ENCODE measurements at places on chromosomes 3 and 15. TPM values are rescaled to one million over a fixed set of nuclear protein-coding genes. Genes with fewer than 3 reads are reported as not detected.

DNA sequence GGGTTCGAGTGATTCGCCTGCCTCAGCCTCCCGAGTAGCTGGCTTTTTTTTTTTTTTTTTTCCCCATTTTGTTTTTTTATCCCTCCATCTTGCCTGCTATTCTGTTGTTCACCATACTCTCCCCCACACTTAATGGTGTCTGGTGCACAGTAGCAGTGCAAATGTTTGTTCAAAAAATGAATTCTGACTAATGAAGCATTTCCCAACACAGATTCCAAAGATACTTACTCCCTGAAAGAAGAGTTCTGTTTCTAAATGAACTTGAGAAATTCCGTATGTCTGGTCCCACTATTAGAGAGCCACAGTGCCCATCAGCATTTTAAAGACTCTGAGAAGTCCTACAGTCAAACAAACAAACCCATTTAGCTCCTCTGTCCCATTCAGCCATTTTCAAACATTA, 9.5 kb downstream of the EDEM1 start:
- H3K4me1 ChIP-seq = peaks cover 3% of the 10 kb centered on the region
- peak overlapping the region; percentile 19 for H3K27ac ChIP-seq
- H3K36me3 ChIP-seq = peaks cover 59% of the 10 kb centered on the region
- H3K4me3 ChIP-seq = no peak overlapping the region
- no peaks in the 10 kb centered on the region for H3K27me3 ChIP-seq

- no peaks in the 10 kb centered on the region for H3K36me3 ChIP-seq
- peaks cover 4% of the 10 kb centered on the region for H3K4me1 ChIP-seq
- H3K27me3 ChIP-seq = peaks cover 62% of the 10 kb centered on the region
- peak; percentile 35 for ATAC-seq
Observed at GRCh38 chr3:48662753-48663488, at the start of gene CELSR3. Gene CELSR3, minus strand, starts transcription at chr3:48662886. Its CDS starts 252 bp downstream, at chr3:48662634.

DNA sequence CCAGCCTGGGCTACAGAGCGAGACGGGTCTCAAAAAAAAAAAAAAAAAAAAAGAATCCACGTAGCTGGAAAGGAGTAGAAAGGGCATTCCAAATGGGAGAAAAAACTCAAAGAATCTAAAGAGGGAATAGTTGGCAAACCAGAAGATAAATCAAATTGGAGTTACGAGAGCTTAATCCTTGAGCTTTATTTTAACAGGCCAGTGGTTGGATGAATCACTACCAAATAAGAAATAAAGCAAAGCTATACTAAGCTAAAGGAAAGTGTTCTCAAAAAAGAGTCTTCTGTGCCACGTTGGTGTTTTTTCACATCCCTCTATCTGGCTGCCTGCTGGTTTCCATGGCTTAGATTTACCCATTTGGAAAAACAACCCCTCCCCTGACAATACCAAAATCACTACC, 14.0 kb downstream of the VGLL4 start:
- H3K4me3 ChIP-seq = no peak overlapping the region
- peaks cover 13% of the 10 kb centered on the region for H3K4me1 ChIP-seq
- no peaks in the 10 kb centered on the region for H3K27me3 ChIP-seq
- no peaks in the 10 kb centered on the region for H3K36me3 ChIP-seq

DNA sequence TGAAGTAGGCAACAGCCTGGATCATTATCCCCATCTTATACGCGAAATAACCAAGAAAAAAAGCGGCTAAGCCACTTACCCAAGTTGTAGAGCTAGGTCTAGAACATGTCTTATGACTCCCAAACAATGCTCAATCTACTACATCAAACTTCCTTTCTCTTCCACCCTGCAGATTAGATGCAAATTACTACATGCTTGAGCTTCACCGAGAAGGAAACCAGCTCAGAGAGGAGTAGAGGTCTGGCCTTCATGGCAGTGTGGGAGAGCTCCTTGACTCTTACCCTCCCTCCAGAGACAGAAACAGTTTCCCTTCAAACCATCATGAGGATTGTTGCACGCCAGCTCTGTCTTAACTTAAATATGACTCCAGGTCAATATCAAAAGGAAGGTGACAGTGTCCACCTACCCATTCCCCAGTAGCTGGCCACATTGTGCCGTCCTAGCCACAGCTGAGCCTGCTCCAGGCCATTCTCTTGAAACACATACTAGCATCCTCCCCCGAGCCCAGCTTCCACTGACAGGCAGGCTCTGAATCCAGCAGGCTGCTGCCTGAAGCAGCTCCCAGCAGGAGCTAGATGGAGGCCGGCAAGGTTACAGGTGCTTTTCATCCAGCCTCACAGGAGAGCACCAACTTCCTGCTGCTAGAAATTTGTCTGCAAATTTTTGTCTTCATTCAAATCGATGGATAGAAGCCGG, 56.8 kb downstream of the CPN2 start:
- no peak overlapping the region for H3K27ac ChIP-seq
- ATAC-seq = no peak
- no peak overlapping the region for H3K4me3 ChIP-seq
- no peaks in the 10 kb centered on the region for H3K27me3 ChIP-seq

- no peak overlapping the region for H3K27ac ChIP-seq
- no peaks in the 10 kb centered on the region for H3K4me1 ChIP-seq
- H3K36me3 ChIP-seq = no peaks in the 10 kb centered on the region
- ATAC-seq = no peak
- H3K4me3 ChIP-seq = no peak overlapping the region
- no peaks in the 10 kb centered on the region for H3K27me3 ChIP-seq
Observed at GRCh38 chr3:69607466-69608305, 131.6 kb upstream of the MITF start.

GRCh38 chr15:100775581-100776185, 103.9 kb upstream of the ALDH1A3 start:
- H3K4me3 ChIP-seq = no peak overlapping the region
- peaks cover 11% of the 10 kb centered on the region for H3K27me3 ChIP-seq
- ATAC-seq = no peak
- H3K4me1 ChIP-seq = no peaks in the 10 kb centered on the region

- no peaks in the 10 kb centered on the region for H3K36me3 ChIP-seq
- no peaks in the 10 kb centered on the region for H3K27me3 ChIP-seq
- no peaks in the 10 kb centered on the region for H3K4me1 ChIP-seq
- no peak overlapping the region for H3K4me3 ChIP-seq
Observed at GRCh38 chr15:63350178-63350621, 31.4 kb downstream of the CA12 start.

DNA sequence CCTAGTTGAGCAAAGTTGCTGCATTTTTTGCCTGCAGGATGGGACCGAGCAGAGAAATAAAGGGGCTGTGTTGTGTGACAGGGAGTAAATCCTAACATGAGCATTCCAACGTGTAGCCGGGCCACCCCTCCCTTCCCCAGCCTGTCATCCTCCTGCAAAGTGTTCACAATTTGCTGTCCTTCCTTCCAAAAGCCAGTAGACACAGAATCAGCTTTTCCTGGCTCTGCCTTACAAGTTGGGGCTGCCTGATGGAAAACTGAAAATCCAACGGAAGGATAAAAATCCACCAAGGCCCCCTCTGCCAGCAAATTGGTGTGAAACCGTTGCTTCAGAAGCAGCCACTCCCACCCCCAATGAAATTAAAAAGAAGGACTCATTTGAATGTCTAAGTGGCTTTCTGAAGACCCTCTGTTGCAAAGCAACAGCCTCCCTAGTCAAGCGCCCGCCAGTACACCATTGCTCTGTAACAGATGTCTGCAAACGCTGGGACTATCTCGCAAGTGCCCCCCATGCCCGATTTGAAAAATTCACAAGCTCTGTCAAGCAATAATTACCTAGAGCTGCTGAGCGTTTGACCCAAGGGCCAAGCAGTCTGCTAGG, 665 bp downstream of the FRMD4B start:
- H3K4me3 ChIP-seq = peak overlapping the region; percentile 60
- no peaks in the 10 kb centered on the region for H3K36me3 ChIP-seq
- peaks cover 60% of the 10 kb centered on the region for H3K27me3 ChIP-seq
- no peak for ATAC-seq
- no peaks in the 10 kb centered on the region for H3K4me1 ChIP-seq

DNA sequence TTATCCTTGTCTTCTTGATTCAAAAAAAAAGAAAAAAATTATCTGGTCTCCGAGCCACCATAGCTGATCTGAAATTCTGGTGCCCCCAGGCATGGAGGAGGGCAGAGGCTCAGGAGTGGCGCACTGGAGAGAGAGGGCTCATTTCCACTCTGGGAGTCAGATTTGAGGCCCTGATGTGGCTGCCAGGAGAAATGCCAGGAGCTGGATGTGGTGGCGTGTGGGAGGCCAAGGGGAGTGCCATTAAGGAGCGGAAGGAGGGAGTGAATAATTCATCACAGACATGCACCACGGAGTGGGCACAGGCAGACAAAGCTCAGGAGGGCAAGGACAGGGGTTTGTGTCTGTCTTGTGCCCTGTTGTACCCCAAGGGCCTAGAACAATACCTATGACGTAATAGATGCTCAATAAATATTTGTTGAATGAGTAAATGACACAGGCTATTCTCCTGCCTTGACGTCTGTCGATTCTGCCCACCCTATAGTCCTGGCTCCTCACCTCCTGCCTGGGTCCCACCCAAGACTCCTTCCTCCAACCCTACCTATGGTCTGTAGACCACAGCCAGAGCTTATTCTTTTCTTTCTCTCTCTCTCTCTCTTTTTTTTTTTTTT, 12.0 kb upstream of the GRIP2 start:
- peaks cover 4% of the 10 kb centered on the region for H3K4me1 ChIP-seq
- H3K27ac ChIP-seq = no peak overlapping the region
- no peaks in the 10 kb centered on the region for H3K36me3 ChIP-seq
- peaks cover 63% of the 10 kb centered on the region for H3K27me3 ChIP-seq
- no peak overlapping the region for H3K4me3 ChIP-seq
- ATAC-seq = no peak

DNA sequence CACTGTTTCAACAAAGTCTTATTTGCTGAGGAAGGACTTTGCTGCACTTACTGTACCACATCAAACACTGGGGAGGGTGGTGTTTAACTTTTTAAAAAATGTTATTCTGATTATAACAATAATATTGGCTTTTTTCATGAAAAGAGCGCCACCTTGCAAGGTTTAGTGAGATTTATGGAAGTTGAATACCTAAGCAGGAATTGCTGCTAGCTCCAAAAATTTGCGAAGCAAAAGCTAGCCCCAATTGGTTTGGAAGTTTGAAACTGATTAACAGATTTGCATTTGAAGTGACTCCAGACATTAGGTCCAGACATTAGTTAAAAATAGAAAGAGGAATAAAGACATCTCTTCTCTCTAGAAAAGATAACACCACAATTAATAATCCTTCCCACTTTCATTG, 6.7 kb downstream of the ZIC1 start:
- H3K4me1 ChIP-seq = peaks cover 30% of the 10 kb centered on the region
- ATAC-seq = no peak
- no peaks in the 10 kb centered on the region for H3K36me3 ChIP-seq

DNA sequence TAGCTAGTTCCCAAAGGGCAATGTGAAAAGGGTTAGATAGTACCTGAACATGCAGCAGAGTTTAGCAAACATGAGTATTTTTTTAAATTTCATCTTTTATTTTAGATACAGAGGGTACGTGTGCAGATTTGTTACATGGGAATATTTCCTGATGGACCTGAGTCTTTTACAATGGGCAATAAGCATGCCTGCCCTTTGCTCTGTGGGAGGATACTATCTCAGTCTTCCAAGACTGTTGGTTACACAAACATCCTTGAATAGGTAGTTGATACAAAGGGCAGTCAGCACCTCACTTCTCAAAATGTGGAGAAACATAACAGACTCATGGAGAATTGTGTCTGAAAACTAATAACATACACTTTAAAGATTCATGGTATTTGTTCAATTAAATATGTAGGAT, 103.3 kb downstream of the GOLIM4 start:
- H3K27ac ChIP-seq = no peak overlapping the region
- H3K27me3 ChIP-seq = no peaks in the 10 kb centered on the region
- no peak for ATAC-seq
- H3K4me1 ChIP-seq = no peaks in the 10 kb centered on the region

DNA sequence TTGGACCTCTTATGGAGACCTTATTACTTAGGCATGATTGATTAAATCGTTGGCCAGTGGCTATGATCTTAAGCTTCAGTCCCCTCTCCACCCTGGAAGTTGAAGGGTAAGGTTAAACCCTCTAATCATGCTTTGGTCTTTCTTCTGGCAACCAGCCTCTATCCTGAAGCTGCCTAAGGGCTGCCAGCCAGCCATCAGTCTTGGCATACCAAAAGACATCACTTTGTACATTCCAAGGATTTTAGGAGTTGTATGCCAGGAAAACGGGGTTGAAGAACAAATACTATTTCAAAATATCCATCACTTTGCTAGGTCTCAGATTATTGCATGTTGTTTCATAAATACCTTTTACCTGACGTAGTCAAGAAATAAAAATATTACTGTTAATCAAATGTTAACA, 28.9 kb downstream of the UBE2E2 start:
- no peak overlapping the region for H3K4me3 ChIP-seq
- H3K27ac ChIP-seq = no peak overlapping the region
- peaks cover 4% of the 10 kb centered on the region for H3K4me1 ChIP-seq
- no peaks in the 10 kb centered on the region for H3K27me3 ChIP-seq

DNA sequence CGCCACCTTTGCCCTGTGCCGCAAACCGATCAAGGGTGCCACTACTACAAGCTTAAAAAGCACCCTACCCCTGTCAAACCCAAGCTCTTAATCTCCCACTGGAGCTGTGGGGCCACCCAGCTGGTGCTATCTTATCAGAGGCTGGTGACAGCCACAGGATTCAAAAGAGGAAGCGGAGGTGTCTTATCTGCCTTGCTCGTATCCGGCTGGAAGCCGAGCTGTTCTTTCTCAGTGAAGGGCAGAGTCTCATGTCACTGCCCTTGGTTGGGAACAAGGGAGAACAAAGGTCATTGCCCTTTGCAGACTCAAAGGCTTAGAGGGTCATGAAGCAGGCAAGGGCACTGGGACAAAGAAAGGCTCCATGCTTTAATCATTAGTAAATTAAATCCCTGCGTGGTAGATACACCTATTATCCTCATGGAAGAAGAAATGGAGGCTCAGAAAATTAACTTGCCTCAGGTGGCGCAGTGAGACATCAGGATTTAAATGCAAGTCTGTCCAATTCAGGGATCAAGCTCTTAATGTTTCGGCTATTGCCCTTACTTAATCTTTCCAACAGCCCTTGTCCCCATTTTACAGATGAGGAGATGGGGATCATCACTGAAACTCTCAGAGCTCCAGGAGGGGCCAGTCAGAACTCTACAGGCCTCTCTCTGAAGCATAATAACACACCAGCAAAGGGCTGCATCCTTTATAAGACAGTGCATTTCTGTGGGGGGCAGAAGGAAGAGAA, 360.0 kb upstream of the PROK2 start:
- peaks cover 7% of the 10 kb centered on the region for H3K4me1 ChIP-seq
- H3K36me3 ChIP-seq = no peaks in the 10 kb centered on the region
- no peak overlapping the region for H3K4me3 ChIP-seq

- H3K36me3 ChIP-seq = no peaks in the 10 kb centered on the region
- peaks cover 11% of the 10 kb centered on the region for H3K4me1 ChIP-seq
- ATAC-seq = no peak
- H3K4me3 ChIP-seq = no peak overlapping the region
Observed at GRCh38 chr3:41024031-41024836, 175.1 kb upstream of the CTNNB1 start.

The ULK3 gene
- 51.8 TPM for total RNA-seq

The LCTL gene
- total RNA-seq = not detected

The GOLGA6D gene
- total RNA-seq = not detected

The ADAMTS7 gene
- total RNA-seq = 4.7 TPM

The GPR176 gene
- 11.8 TPM for total RNA-seq

The ADGRG7 gene
- not detected for total RNA-seq

Data from gastroesophageal sphincter (tissue), 4 donors.